ENCODE measurements at places on chromosomes 5 and 9.

DNA sequence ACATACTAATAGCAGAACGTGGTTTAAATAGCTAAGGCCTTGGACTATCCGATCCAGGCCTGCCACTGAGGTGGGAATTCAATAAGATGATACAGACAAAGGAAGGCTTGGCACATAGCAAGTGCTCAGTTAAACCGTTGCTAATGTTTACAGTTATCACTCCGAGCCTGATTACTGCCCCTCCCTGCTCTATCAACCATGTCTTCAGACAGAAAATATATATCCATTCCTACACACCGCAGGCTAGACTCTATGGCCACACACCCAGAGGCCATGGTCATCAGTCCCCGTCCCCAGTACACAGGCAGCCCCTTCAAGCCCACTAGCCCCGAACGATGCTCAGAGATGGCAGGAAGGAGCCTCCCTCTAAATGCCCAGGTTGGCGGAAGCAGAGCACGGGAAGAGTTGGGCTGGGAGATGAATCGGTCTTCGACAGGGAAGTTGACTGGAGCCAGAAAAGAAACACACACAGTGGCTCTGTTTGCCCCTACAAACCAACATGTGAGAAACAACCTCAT lies 49.7 kb upstream of the STXBP1 start:
- DNase-seq = no peak

DNA sequence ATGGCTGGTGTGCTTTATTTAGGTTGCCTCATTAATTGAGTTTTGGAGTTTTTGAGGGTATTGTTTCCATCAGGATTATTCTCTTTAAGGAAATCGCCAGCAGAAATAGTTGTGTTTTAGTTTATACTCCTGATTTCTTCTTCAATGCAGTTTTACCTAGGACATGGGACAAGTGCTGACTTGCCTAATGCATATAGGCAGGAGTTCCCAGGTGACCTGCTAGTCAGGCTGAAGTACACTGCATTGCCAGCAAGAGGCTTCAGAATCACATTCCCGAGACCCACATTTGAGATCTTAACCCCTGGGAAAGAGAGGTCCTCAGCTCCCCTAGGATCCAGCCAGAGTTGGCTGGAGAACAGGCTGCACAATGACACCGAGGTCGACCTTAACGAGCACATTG lies 1.5 kb upstream of the OR1N2 start:
- DNase-seq = no peak

- DNase-seq = no peak
These were observed 176.2 kb downstream of the COL23A1 start for GRCh38 chr5:178413988-178414387.

DNA sequence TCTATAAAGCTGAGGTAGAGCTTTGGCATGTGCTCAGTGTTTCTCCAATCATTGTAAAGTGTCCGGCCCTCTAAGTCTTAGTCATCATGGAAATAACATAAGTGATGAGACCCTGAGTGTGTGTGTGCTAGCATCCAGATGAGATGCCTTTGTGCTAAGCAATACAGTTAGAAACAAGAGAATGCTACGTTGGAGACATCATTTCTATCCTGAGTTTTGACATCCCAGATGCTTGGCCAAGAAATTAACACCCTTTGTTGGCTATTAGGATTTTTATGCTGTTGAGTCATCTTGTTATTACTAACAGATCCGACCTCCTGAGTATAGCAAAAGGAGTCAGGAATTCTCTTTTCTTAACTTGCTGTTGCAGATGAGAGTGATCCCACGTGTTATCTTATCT lies 508.0 kb downstream of the GADD45G start:
- no peak for DNase-seq

GRCh38 chr5:138938526-138938925 lies 63.4 kb upstream of the LRRTM2 start:
- DNase-seq = no peak

DNA sequence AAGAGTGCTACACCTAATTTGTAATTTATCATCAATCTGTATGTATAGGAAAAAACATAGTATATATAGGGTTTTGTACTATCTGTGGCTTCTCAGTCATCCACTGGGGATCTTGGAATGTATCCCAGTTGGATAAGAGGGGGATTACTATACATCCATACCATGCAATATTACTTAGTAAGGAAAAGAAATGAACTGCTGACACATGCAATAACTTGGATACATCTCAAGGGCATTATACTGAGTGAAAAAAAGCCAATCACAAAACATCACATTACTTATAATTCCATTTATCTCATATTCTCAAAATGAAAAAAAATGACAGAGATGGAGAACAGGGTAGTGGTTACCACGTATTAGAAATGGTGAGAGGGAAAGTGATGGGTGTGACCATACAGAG lies 108.3 kb upstream of the RGS7BP start:
- no peak for DNase-seq

DNA sequence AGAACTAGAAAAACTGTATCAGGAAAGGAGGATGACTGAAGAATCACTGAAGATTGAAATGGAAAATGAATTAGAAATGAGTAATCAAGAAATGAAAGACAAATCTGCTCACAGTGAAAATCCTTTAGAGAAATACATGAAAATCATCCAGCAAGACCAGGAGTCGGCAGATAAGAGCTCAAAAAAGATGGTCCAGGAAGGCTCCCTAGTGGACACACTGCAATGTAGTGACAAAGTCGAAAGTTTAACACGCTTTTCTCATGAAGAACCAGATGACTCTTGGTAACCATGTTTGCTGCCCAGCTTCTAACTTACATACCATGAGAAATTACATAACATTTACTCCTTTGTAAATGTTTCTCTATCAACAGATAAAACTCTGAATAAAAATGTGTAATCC lies 37.1 kb downstream of the CPLANE1 start:
- no peak for DNase-seq

DNA sequence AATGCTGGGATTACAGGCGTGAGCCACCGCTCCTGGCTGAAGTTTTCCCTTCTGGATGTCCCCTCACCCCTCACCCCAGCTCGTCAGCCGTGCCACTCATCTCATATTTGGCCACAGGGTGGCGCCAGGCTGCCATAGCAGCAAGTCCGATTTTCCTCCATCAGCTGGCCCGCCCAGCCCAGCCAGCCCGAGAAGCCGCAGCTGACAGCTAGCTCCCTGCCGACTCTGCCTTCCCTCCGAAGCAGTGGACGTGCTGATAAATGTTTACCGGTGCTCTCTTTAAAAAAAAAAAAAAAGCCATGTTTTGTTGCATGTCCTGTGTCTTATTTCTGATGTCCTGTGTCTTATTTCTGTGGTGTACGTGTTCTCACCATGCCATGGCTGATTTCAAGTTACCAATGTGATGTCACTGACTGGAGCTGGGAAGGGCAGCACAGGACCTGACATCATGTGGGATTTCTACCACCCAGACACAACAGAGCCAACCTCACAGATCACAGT lies 58.3 kb downstream of the PFDN1 start:
- DNase-seq = no peak

DNA sequence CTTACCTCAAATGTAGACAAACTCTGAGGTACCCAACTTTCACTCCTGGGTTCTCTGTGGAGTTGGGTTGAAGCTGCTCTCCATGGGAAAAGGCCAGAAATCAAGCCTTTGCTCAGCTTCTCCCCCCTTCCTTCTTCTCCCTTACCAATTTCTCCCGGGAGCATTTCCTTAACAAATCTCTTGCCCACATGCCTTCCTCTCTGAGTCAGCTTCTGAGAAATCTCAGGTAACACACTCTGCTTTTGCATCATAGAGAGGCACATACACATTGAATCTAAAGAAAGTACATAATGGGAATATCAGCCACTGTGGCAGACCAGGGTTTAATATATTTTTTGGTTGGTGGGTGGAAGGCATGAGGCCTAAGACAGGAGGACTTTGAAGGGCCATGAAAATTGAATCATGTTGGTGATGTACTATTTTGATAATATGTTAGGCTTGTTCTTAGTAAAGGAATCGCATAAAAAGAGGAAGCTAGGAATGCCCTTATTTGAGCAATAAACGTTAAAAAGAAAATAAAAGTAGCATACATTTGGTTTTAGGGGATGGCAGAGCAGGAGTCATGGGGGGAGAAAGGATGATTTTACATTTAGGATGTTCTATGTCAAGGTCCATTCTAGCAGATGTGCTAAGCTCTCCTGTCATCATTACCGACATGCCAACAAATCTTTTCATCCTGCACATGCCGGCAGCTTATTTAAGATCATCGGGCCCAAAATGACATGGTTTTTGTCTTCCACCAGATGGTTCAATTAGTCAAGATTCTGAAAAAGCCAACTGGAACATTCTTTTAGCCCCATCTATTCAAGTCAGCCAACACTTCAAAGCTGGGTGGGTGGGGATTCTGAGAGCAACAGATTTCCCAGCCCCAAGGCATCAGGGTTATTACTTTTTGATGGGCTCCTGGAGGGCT lies 199.5 kb upstream of the CLINT1 start:
- DNase-seq = no peak

DNA sequence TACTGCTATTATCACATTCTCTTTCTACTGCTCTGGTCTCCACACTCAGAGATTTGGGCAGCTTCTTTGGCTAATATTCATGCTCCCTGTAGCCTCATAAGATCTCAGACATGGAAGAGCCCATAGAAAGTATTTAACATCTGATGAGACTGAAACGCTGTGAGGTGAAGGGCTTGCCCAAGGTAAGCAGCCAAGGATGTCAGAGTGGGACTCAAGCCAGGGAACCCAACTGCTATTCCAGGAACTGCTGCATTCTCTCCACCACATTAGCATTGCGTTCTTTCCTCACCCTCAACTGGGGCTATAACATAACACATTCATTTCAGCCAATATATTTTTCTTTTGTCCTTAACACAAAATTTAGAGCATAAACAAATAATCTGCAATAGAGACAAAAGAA lies 3.8 kb downstream of the ADRB2 start:
- no peak for DNase-seq

GRCh38 chr5:65861830-65862241 lies 64.5 kb upstream of the ERBIN start:
- DNase-seq = no peak

- no peak for DNase-seq
These were observed 69.7 kb upstream of the ABL1 start for GRCh38 chr9:130765137-130766020.

GRCh38 chr9:97668485-97668884 lies 28.7 kb downstream of the XPA start:
- no peak for DNase-seq

- DNase-seq = no peak
These were observed 535.8 kb downstream of the EFNA5 start for GRCh38 chr5:107134931-107135330.

GRCh38 chr9:17063535-17064135 lies 71.2 kb upstream of the CNTLN start:
- no peak for DNase-seq

GRCh38 chr5:54580997-54581811 lies 63.6 kb downstream of the SNX18 start:
- no peak for DNase-seq

- no peak for DNase-seq
These were observed 40.1 kb upstream of the UBAC1 start for GRCh38 chr9:136001231-136001630.

- DNase-seq = no peak
These were observed 166.5 kb downstream of the MAPKAP1 start for GRCh38 chr9:125540497-125540896.

DNA sequence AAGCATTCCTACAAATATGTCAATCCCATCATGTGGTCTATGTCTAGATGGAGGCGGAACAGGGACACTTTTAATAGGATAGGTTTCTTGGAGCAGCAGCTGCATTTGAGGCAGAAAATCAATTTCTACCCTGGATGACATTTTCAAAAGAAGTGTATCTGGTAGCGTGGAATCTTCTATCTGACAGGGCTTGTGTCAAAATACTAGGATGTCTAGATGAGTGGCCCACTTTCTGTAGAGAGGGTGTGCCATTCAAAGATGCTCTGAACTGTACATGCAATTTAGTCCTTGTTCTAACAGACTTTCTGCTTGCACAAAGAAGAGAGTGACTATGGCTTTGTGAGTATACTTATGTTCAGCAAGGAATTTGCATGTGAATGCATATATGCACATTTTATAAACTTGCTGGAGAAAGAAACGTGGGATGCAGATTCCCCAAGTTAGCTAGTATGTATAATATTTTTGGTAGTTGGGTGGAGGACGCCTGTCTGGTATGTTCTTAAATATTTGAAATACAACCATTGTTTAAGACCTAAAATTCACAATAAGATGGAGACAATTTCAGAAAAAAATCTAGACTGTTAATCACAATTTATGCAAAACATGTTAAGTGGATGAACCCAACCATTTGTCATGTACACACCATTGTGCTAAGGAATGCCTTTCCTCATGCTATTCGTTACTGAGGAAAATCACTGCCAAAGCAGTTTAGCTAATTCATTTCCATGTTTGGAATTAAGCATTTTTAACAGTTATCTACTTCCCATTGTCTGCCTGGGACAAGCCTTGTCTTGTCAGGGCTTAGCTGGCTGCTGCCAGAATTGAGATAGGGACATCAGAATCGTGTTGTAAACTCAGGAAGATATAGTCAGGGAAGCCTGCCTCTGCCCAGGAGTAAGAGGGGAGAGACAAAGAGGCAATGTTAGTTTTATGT lies 129.1 kb upstream of the MEF2C start:
- no peak for DNase-seq

DNA sequence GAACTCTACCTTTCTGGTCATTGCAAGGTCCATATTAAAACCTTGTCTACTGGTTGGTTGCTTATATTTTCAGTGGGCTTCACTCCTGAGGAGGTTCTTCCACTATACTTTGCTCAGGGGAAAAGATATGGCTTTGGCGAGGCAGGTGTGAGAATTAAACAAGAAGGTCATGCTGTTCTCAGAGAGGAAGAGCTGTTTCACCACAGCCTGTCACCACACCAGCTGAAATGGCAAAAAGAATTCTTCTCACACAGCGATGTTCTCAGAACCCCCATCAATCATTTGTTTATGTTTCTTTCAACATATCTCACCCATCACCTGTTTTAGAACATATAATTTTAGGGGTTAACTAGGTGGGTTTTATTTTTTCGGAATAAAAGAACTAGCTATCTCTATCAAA lies 38.6 kb downstream of the CAPSL start:
- no peak for DNase-seq

GRCh38 chr9:35322075-35322885 lies 160.5 kb downstream of the UNC13B start:
- DNase-seq = no peak

DNA sequence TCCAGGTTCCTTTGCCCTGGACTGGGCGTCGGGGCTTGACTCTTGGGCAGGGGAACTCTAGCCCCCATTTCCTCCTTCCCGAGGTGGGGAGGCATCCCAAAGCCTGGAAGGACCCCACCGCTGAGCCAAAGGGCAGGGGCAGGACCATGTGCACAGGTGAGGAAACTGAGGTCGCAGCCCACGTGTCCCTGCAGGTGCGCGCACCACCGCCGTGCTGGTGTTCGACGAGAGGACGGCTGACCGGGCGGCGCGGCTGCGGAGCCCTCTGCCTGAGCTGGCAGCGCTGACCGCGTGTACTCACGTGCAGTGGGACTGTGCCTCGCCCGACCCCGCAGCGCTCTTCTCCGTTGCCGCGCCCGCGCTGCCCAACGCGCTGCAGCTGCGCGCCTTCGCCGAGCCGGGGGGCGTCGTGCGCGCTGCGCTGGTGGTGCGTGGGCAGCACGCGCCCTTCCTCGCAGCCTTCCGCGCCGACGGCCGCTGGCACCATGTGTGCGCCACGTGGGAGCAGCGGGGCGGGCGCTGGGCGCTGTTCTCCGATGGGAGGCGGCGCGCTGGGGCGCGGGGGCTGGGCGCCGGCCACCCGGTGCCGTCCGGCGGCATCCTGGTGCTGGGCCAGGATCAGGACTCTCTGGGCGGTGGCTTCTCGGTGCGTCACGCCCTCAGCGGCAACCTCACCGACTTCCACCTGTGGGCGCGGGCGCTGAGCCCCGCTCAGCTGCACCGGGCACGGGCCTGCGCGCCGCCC lies 2.8 kb downstream of the ADGRD2 start:
- no peak for DNase-seq

Data from vagina (tissue), 2 donors.